ENCODE measurements at places on chromosomes 5 and 9.

DNA sequence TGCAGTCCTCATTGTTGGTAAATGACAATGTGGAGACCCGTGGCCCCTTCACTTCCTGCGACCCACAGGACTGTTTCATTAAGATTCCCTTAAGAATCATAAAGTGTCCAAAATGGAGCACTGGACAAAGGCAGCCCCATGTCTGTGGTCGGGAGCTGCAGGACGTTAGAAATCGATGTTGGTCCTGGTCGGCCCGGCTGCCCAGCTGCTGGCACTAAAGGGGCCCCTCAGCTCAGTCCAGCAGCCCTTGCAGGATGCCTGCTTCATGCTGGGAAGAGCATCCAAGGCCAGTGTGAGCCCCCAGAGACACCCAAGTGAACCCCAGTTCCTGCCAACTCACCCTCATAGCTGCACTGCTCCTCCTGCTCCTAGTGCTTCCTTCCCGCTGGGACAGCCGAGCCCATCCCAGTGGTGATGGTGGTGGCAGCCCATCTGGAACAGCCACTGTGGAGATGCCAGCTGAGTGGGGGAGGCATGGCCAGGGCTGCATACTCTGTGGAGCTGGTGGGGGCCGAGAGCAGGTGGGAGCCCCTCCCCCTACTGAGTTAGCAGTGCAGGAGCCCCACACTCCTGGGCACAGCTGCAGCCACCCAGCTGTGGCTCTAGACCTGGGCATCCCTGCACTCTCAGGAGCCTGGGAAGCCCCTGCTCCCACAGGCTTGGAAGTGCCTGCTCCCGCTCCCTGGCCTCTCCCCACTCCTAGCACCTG, 168.0 kb upstream of the IRX2 start:
- no peak for DNase-seq

- DNase-seq, result no peak
These were observed 22.4 kb downstream of the CCL28 start for GRCh38 chr5:43389679-43390329.

DNA sequence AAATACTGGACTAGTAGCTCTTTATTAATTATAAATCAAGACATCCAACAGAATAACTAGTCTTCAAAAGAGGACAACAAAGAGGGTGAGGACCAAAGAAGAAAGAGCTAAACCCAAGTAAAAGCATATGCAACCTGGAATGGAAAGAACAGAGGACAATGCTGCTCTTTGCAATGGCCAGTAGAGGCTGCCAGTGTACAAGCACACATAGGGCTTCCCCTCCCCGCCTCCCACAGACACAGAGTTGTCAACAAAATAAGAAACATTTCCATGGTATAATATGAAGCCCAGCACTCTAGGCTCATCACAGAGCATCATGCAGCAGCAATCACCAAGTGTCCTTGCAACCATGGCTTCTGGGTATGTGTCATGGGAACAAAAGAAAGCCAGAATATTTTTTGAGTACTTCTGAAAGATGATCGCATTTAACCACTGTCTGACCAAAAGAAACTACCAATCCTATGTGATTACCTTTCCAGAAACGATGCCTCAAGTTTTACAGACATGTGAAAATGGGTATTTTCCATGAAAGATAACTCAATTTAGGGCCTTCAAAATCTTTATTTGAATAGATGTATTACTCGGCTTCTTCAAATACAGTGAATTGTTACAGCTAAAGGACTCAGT, 58.1 kb downstream of the RFX3 start:
- no peak for DNase-seq

DNA sequence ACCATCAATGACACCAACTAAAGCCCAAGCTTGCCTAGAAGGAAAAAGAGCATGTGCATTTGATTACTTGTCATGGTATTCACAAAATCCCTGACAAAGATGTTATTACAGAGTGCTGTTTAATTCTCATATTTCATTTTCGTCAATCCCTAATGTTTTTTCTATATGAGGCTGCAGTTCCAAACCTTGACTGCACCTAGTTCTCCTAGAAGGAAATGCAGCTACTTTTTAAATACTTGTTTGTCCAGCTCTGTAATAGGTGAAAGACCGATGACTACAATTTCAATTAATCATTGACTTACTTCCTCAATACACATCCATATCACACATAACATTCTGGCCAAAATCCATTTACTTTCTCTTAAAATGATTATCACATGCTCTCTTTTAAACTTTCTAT, 28.1 kb downstream of the CEMIP2 start:
- DNase-seq, result no peak

- no peak for DNase-seq
These were observed 42.3 kb downstream of the SHOC1 start for GRCh38 chr9:111752455-111752854.

DNA sequence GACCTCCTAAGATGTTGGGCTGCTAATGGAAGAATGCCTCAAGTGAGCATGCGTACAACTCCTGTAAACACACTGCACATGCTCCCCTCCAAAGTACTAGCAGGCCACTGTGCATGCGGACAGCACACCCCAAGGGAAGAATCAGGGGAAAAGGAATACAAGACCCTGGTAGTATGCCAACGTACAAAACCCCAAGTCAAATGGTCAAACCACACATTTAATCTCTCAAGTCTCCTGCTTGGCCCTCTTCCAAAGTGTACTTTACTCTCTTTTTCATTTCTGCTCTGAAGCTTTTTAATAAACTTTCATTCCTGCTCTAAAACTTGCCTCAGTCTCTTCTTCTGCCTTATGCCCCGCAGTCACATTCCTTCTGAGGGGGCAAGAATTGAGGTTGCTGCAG, 466.4 kb downstream of the DMRTA1 start:
- DNase-seq, result no peak

GRCh38 chr5:113067635-113068344, 91.2 kb downstream of the DCP2 start:
- no peak for DNase-seq

GRCh38 chr5:68683632-68684036, 410.2 kb upstream of the SLC30A5 start:
- no peak for DNase-seq

DNA sequence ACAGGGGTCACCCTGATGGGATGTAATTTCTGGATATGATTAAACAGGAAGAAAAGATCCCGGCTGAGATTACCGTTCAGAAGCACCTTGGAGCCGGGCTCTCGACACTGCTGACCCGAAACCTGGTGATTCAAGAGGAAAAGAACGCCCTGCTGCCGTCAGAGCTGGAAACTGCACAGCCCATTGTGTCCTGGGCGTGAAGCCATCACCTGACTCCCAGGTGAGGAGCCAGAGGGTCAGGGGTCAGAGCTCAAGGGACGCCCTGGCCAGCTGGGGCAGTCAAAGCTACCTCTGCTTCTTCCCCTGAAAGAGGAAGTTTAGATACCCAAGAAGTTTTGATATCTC, 17.8 kb upstream of the SLC12A7 start:
- no peak for DNase-seq
